AG08396 (cell line): ENCODE measurements at places on chromosomes 2 and 18.

DNA sequence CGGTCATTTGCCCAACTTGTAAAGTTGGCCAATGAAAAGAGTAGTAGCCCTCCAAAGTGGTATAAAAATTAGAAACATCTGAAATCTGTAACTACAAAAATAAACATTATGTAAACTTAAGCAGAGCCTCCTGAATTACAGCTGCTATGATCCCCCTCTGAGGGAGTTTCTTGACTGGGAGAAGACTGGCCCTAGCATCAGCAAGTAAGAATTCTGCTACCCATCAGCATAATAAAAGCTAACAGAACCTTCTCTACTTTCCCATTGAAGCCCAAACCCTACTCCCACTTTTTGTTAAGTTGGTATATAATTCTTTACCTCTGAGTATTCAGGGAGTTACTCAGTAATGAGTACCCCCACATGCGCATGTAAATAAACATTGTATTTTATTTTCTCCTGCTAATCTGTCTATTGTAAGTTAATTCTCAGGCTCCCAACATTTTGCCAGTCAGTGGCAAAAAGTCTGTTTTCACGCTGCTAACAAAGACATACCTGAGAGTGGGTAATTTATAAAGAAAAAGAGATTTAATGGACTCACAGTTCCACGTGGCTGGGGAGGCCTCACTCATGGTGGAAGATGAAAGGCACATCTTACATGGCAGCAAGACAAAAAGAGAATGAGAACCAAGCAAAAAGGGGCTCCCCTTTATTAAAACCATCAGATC, 71.3 kb downstream of the MYL12B start:
- DNase-seq: no peak

DNA sequence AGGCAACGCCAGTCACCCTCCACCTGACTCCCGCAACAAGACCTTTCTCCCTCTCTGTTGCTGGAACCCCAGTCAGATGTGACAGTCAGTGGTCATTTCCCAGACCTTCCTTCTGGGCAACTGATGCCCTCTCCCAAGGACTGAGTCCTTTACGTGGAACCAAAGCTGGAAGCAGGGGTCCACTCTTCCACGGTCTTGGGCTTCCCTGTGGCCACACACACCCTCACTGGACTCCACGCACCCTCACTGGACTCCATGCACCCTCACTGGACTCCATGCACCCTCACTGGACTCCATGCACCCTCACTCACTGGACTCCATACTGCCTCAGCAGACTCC, 7.1 kb downstream of the PTMA start:
- DNase-seq: no peak

GRCh38 chr2:17445744-17446143, 72.5 kb downstream of the RAD51AP2 start:
- DNase-seq: no peak

DNA sequence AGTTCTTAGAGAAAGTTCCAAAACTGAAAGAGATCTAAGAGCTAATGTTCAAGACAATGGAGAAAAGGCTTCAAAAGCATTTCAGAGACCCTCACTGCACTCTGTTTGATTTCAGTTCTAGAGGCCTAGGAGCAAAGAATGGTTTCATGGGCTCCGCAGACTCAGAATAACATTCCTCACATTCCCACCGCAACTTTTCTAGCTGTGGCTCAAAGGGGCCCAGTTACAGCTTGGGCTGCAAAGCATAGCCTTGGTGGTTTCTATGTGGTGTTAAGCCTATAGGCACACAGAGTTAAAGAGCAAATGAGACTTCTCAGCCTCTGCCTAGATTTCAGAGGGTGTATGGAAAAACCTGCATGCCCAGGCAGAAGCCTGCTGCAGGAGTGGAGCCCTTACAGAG, 73.0 kb downstream of the FSIP2 start:
- no peak for DNase-seq

- peak; percentile 61 for DNase-seq
Observed at GRCh38 chr2:102251042-102251848, 60.1 kb upstream of the IL1RL1 start.

GRCh38 chr2:173151671-173152401, 76.2 kb downstream of the MAP3K20 start:
- no peak for DNase-seq

DNA sequence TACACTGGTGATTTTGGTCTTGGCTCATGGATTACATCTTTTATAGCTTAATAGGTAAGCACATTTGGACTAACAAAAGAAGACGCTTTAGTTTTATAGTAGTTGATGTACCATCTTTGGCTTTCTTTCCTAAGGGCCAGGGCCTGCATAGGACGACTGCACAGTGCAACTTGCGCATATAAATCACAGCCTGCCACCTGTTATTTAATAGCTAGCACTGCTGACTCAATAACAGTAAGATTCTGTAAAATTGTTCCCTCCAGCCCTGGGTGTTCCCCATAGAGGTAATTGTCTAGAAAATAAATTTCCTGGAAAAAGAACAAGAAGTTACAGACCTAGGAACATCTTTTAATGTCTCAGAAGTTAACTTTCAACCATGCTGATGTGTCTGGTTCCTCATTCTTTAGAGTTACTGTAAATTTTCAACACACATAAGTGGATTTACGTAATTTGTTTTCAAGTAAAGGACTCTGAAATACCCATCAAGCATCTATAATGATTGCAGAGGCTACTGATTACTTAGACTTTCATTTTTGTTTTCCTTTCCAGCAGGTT, 594.2 kb upstream of the NXPH2 start:
- no peak for DNase-seq

- no peak for DNase-seq
Observed at GRCh38 chr2:138324068-138324771, 177.3 kb upstream of the SPOPL start.

- peak; percentile 67 for DNase-seq
Observed at GRCh38 chr2:41869542-41870264, 178.1 kb upstream of the PKDCC start.

GRCh38 chr2:32977228-32977758, 30.5 kb downstream of the LTBP1 start:
- DNase-seq: no peak

- DNase-seq: no peak
Observed at GRCh38 chr18:8333961-8334360, 275.3 kb upstream of the RAB12 start.

DNA sequence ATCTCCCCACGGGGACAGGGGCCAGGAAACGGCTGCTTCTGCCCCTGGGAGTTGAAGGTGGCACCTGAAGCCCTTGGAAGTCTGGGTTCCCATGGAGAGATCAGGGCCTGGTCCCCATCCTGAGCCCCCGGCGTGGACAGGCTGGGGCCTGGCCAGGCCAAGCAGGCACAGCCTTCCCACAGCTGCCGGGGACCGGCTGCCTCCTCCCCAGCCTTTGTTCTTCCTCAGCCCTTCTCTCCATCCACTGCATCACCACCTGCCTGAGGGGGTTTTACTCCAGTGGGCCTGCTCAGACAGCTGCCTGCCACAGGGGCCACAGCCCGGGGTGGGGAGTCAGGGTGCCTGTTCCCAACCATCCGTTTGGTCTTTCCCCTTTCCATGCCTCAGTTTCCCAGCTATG, 187.7 kb downstream of the INHBB start:
- no peak for DNase-seq

DNA sequence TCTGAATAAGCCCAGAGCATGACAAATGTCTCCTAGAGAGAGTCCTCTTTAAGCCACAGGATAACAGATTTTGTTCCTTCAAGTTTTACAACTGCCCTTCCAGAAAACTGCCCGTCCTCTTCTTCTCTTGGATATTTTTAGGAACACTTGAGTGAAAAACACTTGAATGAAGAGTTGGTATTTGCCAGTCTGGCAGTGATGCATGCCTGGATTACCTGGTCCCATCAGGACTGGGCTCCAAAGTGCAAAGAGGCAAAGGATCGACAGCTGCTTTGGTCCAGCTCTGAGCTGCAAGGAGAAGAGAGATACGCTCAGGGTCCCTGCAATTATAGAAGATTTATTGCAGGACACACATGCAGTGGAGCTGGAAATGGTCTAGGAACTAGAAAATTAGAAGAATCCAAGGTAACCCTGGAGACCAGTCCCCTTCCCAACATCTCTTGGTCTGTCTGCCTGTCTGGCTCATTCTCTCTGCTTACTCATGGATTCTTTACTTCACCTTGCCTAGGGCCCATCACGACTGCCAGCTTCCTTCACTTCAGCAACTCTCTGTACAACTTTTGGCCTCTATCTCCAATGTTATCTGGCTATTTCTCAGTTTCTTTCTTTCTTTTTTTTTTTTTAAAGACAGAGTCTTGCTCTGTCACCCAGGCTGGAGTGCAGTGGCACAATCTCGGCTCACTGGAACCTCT, 112.1 kb upstream of the SIX2 start:
- no peak for DNase-seq

GRCh38 chr2:11495844-11496681, 30.1 kb upstream of the E2F6 start:
- no peak for DNase-seq

GRCh38 chr2:192091476-192091875, 103.3 kb downstream of the TMEFF2 start:
- DNase-seq: no peak

DNA sequence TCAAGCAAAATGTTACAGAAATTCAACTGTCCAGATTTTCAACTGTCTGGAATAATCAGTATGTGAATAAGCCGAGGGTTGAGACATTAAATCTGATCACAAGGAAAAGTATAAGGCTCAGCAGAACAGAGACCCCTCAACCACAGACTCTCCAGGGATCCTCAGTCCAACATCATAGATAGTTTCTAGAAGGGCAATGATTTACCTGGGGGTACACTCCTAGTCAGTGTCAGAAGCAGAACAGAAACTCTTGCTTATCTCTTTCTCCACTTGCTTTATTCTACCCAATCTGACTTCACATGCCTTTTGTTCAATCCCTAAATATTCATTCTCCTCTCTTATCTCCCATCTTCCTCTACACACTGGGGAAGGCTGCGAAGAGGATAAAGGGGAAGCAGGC, 36.4 kb downstream of the ICOS start:
- no peak for DNase-seq

DNA sequence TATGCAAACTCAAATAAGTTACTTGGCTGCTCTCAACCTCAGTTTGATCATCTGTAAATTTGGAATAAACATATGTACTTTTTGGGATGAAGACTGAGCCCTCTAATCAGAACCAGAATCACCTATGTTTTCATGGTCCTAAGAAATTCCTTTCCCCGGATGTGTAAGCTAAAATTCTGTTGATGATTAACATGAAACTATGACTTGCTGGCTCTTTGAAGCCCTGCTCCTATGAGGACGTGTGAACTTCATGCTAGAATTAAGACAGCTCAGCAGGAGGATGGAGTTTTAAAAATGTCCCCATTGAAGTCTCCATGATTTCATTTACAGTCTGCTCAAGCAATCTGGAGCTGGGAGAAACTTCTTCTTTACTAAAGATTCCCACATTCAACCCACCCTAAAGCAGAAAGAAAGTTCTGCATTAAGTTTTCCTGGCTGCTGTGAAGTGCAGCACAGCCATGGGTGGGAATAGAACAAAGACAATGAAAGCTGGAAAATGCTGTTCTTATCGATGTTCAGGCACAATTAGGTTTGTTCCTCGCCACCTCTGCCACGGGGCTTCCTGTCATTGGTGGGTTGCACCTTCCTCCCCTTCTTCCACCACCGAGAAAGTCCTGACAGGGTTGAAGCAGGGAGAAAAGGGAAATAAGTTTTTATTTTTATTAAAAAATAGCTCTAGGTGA, 50.9 kb downstream of the ADCYAP1 start:
- no peak for DNase-seq

GRCh38 chr2:238874330-238875050, 26.6 kb downstream of the TWIST2 start:
- no peak for DNase-seq

GRCh38 chr2:38750011-38750890, 910 bp downstream of the SRSF7 start:
- peak; percentile 76 for DNase-seq

- DNase-seq: no peak
Observed at GRCh38 chr2:24086241-24086640, 1.6 kb upstream of the TP53I3 start.

DNA sequence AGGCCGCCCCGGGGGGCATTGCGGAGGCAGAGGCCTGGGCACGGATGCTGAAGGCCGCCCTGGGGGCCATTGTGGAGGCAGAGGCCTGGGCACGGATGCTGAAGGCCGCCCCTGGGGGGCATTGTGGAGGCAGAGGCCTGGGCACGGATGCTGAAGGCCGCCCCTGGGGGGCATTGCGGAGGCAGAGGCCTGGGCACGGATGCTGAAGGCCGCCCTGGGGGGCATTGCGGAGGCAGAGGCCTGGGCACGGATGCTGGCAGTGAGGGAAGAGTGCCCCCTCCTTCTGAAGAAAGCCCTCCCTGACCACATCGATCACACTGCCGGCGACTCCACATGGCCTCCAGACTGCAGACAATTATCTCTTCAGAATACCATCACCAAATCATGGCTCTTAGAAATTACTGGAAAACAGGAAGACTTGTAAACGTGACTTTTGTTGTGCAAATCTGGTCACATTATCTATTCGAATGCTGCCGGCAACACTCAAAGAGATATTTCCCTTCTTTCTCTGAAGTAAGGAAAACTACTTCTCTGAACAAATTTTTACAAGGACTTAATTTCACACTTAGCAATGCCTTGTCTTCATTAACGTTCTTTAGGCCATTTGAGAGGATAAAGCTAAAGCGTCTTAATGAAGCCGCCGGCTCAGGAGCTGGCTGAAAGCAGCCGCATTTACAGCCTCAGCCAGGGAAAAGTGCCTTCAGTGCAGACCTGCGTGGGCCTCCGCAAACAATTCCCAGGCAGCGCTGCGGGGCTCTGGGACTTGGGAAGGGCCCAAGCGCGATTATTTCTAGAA, 18.1 kb upstream of the SNTG2 start:
- no peak for DNase-seq
